ENCODE measurements at places on chromosomes 6 and 20.

- DNase-seq = no peak
These were observed 1074.0 kb upstream of the MAP3K7 start for GRCh38 chr6:91660893-91661292.

GRCh38 chr6:99349171-99350141 lies at the start of gene FAXC:
TSS of gene FAXC (minus strand) at chr6:99349674. CDS start at chr6:99349372, 302 bp downstream.
- DNase-seq = peak; percentile 5

DNA sequence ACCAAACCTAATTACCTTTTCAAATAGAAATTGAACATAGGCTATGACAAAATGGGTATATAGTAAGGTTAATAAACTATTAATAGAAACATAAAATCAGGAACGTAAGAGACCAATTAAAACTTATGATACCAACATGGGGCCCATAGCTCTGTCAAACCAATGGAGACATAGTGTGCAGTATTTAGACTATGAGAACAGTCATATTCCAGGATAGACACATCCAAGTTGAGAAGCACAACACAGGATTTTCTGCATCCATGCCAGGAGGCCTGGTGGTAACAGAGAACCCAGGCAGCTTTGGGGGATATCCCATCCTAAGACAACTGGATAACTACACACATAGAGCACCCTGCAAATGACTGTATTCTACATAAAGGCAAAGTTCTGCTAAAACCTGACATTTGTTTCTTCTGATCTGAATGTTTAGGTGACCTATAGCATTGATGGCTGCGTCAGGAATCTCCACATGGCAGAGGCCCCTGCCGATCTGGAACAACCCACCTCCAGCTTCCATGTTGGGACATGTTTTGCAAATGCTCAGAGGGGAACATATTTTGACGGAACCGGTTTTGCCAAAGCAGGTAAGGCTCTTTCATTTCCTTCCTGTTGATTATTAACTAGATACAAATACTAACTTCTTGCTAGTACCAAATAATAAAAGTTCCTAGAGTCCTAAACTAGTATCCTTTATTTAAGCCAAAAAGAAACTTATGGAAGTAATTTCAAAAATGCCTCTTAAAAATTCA lies 202.7 kb downstream of the ARHGAP18 start:
- DNase-seq = no peak

DNA sequence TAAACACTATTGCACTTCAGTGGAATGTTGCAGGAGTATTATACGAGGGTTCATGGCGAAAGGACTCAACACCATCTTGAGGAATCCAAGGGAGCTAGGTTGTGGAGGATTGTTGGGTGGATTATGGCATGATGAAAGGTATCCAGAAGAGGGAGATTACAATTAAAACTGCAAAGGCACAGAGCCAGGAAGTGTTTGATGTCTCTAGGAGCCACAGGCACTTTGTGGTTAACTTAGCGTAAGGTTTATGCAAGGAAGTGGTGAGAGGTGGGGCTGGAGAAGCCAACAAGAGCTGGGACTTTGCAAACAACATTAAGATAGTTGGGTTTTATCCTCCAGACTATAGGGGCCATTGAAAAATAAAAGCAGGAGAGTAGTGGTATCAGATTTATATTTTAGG lies 86.6 kb upstream of the TPD52L1 start:
- DNase-seq = no peak

DNA sequence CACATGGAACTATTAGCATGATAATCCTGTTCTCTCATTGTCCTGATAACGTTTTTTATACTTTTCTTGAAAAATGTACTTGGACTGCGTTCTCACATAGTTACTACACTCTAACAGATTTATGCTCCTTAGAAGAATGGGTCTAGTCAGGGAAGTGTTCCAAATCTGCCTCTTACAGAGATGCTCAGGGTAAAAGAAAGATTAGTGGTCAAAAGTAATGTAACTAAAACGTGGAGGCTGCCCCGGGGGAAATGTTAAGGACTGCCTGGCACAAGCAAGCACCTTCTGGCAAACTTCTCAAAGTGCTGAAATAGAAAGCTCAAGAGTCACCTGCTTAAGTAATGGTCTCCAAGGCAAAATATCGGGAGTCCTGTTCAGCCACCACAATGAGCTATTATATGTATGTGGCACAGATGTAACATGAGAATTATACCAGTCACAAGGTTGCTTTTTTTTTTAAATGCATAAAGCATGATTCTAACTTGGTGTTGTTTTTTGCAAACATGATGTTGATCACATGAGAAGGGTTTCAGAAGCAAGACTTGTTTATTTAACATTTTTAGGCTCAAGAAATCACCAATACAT lies 244.5 kb upstream of the JARID2 start:
- no peak for DNase-seq

DNA sequence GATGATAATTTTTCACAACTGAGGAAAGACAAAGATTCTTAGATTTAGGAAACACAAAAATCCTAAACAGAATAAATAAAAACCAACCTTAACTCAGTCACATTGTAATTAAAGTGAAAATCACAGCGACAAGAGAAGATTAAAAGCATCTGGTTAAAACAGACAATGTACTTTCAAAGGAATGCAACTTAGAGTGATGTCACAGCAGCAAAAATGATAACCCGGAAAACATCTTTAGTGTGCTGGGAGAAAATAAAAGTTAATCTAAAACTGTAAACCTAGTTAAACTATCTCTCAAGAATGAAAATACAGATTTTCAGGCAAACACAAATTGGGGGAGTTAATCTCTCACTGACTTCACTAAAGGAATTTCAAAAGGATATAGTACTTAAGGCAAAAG lies 76.8 kb upstream of the OGFRL1 start:
- DNase-seq = no peak

DNA sequence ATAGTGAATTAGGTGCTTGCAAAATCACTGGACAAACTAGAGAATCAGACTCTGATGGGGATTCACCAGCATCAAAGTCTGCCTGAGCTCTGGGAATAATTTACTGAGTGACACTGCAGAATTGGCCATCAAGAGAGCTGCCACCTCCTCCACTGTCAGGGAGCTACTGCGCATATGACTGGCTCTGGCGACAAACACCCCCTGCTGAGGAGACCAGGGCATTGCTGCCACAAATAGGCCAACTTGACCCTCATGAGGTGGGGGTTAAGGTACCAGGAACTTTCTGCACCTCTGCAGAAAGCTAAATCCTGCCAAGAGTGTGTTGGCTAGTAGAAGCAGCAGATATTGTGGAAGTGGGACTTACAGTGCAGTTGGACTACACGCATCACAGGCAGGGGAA lies 88.0 kb downstream of the CDS2 start:
- no peak for DNase-seq

- no peak for DNase-seq
These were observed 17.8 kb upstream of the FOXC1 start for GRCh38 chr6:1591926-1592325.

DNA sequence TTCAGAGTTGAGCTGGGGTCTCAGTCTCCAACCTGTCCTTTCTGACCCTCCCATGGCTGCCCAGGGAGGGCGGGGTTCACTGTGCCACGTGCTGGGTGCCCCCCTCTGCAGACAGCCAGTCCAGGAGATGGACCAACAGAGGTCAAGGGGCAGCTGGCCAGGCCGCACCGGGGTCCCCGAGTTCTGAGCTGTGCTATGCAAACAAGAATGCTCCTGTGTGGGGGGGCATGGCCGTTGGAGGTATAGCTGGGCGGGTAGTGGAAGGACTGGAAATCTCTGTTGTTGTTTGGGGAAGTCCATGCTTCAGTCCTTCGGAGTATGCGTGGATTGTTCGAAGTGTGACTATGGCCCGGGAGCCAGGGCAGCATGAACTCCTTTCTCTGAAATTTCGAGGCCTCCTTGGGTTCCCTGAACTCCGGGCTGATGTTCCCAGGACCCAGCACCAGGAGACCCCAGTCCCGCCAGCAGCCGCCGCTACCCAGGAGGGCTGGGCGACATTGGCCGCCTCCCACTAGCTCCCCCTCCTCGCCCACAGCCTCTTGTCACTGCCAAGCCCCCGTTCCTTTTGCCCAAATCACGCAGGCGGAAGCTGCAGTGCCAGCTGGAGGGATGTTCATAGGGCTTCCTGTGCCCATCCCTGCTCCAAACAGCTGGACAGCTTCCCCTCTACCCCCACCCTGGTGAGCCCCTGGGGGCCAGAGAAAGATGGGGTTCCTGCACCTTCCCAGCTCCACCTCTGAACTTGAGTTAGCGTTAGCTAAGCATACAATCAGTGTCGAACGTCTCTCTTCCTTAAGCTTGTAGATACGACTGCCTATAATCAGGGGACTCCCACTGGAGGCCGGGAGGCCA lies 126.6 kb downstream of the TAF4 start:
- DNase-seq = no peak

GRCh38 chr20:309841-310644 lies 12.7 kb downstream of the ZCCHC3 start:
- DNase-seq = peak; percentile 99

- DNase-seq = no peak
These were observed 23.2 kb downstream of the PRPF6 start for GRCh38 chr20:64003960-64004725.

GRCh38 chr6:26629359-26629758 lies 30.2 kb downstream of the ZNF322 start:
- no peak for DNase-seq

DNA sequence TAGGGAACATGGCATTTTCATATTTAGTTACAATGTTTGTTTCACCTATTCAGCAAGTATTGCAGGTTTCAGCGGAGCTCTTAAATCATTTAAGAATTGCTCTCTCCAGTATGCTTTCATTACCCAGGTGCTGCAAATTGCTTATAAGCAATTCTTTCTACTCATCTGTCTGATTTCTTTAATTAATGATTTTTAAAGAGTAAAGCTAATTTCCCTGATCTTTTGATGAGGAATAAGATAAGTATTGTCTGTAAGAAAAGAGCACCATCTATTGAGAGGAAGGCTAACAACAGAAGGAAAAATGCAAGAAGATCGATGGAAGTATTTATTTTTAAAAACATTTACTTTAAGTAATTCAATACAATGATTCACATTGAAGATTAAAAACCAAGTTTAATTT lies 2.0 kb downstream of the OPRM1 start:
- peak; percentile 0 for DNase-seq

DNA sequence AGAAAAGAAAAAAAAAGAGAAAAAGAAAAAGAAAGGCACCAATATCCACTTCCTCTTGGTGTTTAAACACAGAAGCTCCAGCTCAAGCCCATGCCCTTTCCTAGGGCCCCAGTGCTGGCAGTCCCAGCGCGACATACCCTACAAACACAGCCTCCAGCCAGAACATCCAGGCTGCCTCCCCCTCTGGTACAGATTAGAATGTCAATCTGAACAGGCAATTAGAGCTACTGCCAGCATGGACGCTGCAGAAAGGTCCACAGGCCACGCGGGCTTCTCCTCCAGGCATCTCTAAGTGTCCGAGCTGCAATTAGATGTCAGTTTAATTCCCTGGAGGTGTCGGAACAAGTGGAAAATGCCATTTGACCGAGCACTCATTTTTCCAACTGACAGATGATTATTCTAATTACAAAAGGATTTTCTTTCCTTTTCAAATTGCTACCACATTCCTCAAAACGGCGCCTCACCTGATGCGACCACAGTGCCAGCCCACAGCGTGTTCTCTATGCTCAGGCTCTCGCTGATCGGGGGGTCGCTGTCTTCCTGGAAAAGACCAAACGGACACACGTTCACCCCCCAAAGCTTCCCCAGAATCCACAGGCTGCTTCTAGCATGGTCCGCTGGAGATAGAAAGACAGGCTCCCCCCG lies 79.5 kb downstream of the ATP9A start:
- DNase-seq = no peak

DNA sequence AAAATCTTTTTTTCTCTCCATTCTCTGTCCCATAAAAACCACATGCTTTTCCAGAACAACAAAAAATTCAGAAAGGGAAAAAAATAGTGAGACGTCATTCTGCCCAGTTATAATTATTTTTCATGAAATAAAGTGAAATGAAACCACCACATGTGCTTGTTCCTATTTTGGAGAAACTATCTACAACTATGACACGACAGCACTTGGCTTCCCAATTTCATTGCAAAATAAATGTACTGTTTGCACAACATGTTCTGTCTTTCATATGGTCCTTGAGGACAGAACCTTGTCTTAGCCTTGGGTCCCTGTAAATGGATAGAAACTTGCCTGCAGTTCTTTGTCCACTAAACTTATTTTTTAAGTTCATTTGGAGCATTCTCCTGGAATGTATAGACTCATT lies 5.6 kb upstream of the MAN1A1 start:
- DNase-seq = no peak

- no peak for DNase-seq
These were observed 60.7 kb downstream of the AKAP12 start for GRCh38 chr6:151300267-151300991.

GRCh38 chr6:168660400-168660945 lies 219.5 kb downstream of the SMOC2 start:
- no peak for DNase-seq

All from hippocampal formation (tissue), 2 donors.